ENCODE measurements at places on chromosomes 2 and 18.

- DNase-seq: no peak
These were observed 56.7 kb downstream of the GPR39 start for GRCh38 chr2:132473174-132473883.

- DNase-seq: no peak
These were observed 33.3 kb downstream of the RTTN start for GRCh38 chr18:70172225-70172624.

GRCh38 chr18:23421277-23421676 lies 31.8 kb upstream of the RIOK3 start:
- no peak for DNase-seq

GRCh38 chr2:168561991-168562390 lies 105.9 kb downstream of the CERS6 start:
- DNase-seq: no peak

- DNase-seq: no peak
These were observed 8.3 kb upstream of the COL6A3 start for GRCh38 chr2:237422309-237422708.

GRCh38 chr18:57077005-57077765 lies 69.7 kb upstream of the BOD1L2 start:
- DNase-seq: no peak

DNA sequence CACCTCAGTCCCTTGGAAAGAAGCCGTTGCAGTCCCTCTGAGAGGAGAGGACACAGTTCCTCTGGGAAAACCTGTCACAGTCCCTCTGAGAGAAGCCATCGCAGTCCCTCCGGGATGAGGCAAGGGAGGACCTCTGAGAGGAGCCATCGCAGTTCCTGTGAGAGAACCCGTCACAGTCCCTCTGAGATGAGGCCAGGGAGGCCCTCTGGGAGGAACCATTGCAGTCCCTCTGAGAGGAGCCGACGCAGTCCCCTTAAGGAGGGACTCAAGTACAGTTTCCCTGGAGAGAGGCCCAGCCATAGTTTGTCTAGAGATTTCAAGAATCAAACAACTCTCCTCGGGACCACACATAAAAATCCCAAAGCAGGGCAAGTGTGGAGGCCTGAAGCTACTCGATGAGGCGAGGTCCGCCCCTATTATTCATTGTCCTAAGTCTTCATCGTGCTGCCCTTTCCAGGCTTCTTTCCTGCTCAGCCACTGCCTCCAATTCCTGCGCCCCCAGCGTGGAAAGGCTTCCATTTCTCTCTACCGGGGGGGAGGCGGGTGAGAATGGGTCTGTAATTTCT lies 630 bp upstream of the ZNF512 start:
- no peak for DNase-seq

- no peak for DNase-seq
These were observed 42.4 kb downstream of the TMEM237 start for GRCh38 chr2:201600906-201601305.

DNA sequence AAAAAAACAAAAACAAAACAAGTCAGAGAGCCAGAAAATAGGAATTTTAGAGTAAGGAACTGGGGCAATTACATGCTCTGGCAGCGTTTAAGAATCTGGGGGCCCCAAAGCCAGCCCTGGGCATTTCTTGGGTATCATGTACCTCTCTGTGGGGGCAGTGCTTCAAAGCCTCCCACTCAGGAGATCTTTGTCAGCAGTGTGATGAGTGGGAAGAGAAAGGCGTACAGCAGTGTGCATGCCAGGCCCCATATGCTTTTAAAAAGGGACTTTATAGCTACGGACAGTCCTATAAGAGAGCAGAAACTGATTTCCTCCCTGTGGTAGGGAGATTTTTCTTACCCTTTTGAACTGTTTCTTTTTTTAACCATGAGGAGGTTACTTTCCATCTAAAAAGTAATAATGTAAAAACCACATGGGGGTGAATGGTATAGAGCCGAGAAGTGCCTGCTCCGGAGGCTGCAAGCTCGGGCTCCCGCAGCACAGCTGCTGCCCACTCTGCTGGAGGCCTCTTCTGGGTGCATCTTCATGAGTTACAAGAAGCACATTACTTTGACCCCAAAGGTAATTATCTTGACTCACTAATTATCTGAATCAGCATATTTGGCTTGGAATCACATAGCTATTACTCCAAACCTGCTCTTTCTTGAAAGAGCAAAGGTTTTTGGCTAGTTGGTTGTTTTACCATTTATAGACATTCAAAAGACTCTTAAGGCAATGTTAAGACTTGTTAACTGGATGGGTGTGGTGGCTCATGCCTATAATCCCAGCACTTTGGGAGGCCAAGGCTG lies 46.4 kb downstream of the PROC start:
- no peak for DNase-seq

DNA sequence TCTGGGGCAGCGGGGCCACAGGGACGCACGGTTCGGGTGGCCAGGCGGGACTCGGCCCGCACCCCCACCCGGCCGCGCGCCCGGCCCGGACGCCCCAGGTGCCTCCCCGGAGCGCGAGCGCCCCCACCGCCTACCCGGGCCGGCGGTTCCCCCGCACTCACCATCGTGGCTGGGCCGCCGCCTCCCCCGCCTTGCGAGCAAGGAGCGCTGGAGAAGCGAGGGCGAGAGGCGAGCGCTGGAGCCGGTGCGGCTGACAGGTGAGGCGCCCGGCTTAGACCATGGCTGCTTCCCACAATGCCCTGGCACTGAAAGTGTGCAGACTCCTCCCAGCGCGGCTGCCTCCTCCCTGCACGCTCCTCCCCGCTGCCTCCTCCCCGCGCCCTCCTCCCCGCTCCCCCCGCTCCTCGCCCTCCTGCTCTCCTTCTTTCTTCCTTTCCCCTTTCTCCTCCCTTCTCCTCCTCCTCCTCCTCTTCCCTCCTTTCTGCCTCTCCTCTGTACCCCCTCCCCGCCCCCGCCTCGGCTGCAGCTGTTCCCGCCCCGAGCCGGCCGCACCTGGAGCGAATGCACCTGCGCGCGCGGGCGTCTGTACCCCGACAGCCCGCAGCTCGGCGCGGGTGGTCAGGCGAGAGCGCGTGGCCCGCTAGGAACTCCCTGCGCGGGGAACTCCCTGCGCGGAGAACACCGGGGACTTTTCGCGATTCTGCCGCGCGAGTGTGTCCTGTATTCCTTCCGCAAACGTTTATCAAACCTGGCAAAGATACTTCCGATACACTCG lies at the start of gene AP1S3:
TSS of gene AP1S3 (minus strand) at position 296 of the 775 bp plus-strand sequence. CDS start at position 164, 132 bp downstream.
- DNase-seq: peak; percentile 32

GRCh38 chr2:206232287-206233035 lies 42.0 kb upstream of the ZDBF2 start:
- DNase-seq: no peak
